Activated naive CD8-positive, alpha-beta T cell treated with anti-CD3 and anti-CD28 coated beads, Interleukin-2, amount 50 U/mL, for 24 hours (primary cell): ENCODE measurements at places on chromosomes 3 and 15.

DNA sequence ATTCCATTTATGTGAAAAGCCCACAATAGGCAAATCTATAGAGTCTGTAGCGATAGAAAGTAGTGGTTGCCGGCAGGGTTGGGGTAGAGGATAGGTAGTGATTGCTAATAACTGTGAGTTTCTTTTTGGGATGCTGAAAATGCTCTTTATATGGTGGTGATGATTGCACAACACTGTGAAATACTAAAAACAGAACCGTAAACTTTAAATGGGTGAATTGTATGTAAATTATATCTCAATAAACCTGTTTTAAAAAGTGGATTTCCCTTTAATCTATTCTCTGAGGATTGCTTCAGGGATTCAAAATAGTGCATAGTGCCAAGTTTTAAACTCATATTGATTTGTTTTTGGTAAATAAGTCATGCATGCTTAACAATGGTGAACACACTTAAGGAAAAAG, 140.2 kb downstream of the LPP start:
- no peak for DNase-seq

- no peak for DNase-seq
Observed at GRCh38 chr15:58528188-58528870, 96.5 kb downstream of the LIPC start.

DNA sequence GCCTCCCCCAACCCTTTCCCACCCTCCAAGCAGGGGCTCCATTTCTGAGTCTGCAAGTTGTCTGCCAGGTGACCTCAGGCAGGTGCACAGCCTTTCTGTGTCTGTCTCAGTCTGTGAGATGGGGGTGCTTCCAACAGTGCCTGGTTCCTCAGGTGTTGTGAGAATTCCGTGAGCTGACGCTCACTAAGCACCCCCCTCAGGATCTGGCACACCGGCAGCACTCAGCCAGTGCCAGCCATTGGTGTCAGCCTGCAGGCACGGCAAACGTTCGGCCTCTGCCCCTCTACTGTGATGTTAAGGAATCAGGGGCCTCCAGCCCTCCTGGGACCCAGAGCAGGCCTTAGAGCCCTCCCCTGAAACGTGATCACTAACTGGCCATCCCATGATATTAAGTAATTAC, 2.4 kb downstream of the KLF15 start:
- no peak for DNase-seq

GRCh38 chr15:40358471-40359353, 693 bp downstream of the DISP2 start:
- DNase-seq = peak; percentile 23

- DNase-seq = no peak
Observed at GRCh38 chr3:118477768-118478167, 556.9 kb downstream of the IGSF11 start.
